ENCODE measurements at places on chromosomes 5 and 9.

GRCh38 chr5:141785711-141786110 is 92.5 kb downstream of the PCDH1 start:
- DNase-seq, result no peak

DNA sequence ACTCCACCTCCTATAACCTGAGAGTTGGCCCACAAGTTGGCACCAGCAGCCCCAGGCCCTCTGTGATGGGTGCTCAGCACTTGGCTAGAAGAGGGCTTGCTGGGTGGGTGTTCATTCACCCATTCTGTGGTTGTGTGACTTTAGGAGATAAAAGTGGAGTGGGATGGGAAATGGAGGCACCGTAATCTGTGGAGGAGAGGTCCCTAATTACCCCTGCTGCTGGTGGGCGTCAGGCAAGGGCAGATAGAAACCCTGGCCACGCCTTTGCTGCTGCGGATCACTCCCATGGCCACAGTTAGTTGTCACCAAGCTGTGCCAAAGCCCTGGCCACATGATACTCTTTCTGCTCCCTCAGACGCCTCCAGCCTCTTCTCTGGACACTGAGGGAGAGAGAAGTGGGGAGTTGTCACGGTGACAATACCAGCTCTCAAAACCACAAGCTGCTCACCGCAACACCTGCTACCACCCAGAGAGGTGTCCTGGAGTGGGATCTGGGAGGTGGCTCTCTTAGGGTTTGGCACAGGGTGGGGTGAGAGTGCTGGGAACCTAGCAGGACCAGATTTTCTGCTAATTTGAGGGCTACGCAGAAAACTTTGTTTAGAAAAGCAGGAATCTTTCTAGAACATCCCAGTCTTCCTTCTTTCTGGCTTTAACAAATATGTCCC is 12.0 kb upstream of the NEUROG1 start:
- no peak for DNase-seq

- no peak for DNase-seq
Measured at GRCh38 chr5:32508806-32509805, 64.6 kb upstream of the ZFR start.

DNA sequence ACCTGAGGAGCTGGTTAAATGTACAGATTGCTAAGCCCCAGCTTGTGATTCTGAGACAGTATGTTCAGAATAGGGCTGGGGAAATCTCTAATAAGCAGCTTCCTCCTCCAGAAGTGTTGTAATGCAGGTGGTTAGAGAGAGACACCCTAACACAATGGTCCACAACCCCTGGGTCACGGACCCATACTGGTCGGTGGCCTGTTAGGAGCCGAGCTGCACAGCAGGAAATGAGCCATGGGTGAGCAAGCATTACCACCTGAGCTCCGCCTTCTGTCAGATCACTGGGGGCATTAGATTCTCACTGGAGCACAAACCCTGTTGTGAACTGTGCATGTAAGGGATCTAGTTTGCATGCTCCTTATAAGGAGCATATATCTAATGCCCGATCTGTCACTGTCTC is 61.8 kb downstream of the SLC36A1 start:
- DNase-seq, result no peak

GRCh38 chr9:105168870-105169319 is 75.6 kb upstream of the SLC44A1 start:
- no peak for DNase-seq

DNA sequence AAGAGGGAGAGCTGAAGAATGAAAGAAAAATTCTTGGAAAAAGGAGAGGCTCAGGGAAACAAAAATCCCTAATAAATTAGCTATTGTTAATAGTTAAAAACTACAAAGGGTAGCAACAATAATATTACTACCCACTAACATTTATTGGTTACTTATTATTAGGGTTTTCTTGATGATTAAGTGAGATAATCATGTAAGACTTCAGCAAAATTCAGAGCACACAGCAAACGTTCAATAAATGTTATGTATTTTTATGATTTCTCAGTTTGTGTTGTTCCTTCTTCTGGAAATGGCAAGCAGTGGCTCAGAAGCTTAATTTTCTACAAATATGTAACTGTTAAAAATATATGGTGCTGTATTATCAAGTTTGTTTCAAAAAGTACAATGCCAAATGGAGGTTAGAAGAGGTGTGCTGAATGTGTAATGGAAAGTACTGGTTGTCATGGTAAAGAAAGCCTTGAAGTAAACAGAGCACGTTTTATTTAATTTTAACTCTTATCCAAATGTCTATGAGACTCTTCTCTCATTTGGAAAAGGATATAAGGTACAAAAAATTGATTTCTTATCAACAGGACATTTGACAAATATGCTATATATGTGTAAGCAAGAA is 226.0 kb upstream of the ATP10B start:
- DNase-seq, result no peak

DNA sequence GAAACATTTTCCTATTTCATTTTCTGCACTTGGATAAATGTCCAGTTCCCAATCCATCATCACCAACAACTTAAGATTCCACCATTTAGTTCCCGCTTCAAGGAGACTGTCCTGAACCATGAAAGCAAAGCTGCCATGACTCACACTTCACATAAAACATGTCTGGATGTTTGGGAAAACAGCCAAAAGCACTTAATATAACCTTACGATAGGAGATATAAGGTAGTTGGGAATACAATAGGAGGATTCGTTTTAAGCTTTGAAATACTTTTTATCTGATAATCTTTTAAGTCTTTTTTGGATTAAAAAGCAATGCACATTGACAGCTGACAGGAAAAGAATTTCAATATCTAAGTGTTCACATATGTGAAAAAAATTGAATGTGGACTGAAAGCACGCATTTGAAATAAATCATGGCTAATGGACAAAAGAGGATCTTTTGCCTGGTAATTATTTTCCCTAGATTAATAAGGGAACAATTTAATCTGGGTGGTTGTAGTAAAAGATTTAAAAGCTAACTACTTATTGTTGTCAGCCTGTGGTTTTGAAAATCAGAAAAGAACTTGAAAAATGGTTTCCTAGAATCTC is 17.3 kb upstream of the TGFBI start:
- DNase-seq, result no peak

DNA sequence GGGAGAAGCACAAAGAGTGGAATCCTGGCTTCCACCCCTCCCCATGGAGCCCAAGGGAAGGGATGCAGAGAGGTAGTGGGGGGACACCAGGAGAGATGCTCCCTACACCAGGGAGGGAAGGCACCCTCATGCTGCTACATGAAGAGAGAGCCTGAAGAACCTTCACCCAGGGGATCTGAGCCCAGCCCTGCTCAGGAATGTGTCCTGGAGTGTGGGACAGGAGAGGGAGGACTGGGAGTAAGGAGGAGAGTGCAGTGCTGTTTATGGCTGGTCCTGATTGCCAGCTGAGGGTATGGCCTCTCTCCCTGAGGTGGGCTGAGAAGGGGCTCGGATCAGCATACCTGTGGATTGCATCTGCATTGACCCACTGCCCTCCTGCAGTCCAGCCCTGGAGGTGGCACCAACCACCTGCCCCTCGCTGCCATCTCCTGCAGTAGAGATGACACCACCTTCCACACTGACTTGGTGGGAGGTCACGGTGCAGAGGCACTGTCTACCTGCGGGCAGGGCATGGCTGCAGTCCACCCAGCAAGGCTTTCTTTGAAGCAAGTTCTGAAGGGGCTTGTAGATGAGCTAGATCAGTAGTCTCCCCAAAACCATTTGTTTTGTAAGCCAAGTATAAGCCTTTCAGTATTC is 114.9 kb upstream of the SLC25A48 start:
- no peak for DNase-seq

DNA sequence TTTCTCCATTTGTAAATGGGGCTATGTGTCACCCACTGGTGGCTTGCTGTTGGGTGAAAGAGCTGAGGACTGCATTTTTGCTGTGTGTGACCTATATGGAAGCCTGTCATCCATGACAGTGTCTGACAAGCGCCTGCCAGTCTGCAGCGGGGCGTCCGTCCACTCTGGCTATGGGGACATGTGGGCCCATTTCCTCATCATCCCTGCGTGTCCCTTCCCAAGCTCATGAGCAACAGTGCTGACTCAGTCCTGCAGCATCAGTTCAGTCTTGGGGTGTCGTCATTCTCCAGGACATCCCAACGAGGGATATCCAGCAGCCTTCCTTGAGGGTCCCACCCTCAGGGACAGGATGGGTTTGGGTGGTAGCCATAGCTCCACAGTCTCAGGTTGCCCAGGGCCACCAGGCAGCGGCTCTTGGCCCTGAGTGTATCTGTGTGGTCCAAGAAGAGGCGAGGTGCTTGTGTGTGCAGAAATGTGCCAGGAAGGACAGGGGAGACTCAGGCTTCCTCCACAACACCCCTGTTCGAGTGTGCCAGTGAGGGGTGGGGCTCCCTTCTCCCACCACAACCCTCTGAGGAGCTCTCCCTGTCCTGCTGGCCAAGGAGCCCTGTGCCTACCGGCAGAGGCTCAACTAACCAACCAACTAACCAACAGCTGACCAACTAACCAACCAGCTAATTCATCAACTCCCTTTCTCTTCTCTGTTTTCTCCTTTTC is 2.1 kb downstream of the FGD3 start:
- DNase-seq, result no peak

DNA sequence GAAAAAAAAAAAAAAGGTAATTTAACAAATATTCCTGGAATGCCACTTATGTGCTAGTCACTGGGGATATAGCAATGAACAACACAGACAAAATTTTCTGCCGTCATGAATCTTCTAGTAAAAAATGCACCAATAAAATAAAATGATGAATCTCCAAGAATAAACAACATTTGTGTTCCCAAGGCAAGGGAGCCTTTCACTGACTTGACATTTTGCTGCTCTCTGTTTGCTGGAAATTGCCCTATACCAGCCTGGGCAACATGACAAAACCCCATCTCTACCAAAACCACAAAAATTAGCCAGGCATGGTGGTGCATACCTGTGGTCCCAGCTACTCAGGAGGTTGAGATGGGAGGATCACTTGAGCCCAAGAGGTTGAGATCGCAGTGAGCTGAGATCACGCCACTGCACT is 64.5 kb upstream of the ERBIN start:
- DNase-seq, result no peak

GRCh38 chr5:39755986-39756385 is 331.2 kb upstream of the DAB2 start:
- no peak for DNase-seq

- DNase-seq, result no peak
Measured at GRCh38 chr9:91231619-91232018, 130.1 kb downstream of the AUH start.

DNA sequence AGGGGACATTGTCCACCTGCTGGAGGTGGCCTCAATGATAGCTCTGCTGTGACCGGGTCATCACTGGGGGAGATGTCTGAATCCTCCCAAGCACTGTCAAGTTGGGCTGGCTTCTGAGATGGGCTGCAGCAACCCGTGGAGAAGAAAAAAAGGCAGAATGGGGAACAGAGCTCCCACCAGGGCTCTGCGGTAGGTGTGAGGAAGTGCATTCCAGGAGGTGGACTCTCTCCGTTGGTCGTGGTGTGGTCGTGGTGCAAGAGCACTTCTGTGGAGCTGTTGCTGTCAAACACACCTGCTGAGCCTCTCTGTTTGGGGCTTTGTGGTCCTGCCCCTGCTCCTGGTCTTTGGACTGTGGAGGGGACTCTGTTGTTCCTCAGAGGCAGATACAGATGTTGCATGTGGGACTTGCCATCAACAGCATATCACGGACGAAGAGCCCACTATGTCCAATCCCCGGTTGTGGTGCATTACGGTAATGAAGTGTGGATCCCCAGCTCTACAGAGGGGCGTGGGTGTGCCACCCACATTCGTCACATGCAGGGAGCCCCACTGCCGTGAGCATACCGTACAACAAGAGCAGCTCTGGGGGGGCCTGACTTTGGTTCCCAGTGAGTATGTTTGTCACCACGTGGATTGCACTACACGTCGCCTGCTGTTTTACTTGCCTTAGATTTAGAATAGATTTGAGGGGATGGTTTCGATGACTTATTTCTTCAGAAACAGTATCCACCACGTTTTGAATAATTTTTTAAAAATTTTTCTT is 36.0 kb upstream of the PITX1 start:
- no peak for DNase-seq

DNA sequence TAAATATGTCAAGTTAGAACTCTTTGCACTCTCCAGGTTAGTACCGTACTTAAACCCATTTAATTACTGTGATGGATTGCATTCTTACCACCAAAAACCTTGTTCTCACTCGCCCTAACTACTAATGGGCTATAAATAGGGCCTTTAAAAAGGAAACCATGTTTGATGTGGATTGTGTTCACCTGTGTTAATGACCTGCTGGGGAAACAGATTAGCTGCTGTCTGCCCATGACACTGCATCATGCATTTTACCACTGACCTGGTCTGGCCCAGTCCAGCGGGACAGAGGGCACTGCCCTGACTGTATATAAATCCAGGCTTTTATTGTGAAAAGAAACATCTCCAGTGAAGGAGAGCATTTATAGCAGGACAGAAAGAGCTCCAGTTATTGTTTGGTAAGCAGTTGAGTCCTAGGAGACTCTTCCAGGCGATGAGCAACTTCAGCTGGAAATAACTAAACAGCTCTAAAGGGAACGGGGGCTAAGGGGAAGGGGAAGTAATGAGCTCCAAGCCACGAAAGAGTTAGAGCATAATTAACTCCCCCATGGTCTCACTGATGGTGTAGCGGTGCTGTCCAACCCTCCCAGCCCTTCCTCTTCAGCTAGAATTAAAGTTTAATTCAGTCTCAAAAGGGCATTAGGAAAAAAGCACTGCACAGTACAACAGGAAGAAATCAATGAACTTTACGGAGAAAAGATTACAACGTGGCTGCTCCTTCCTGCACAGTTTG is 303.1 kb downstream of the ENC1 start:
- no peak for DNase-seq

DNA sequence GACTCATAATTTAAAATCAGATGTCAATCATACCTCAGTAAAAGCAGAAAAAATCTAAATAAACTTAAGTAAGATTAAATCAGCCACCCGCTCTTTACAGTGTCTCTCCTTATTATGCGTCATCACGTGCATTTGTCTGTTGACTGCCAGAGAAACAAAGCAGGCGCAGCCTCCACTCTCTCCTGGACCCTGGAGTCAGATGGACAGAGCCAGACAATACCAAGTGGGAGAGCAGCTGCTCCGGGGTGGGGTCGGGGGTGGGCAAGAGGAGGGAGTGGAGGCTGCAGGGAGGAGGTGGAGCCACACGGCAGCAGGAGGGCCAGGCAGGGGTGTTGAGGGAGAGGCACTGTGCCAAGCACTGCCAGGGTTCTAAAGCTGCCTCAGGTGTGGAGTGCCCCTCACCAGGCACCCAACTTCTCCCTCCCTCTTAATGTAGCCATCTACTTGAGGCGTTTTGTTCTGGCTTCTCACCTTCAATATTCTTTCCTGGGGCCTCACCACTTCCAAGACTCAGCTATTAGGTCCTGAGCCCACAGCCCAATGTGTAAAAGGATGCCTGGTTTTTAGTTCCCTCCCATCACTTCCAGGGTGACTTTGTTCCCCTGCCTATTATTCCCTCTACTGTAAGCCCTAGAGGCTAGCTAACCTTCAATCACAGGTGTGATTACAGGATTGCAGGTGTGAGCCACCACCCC is 96.3 kb downstream of the GLDC start:
- no peak for DNase-seq

GRCh38 chr9:126248680-126249079 is 77.9 kb upstream of the MVB12B start:
- DNase-seq, result no peak

DNA sequence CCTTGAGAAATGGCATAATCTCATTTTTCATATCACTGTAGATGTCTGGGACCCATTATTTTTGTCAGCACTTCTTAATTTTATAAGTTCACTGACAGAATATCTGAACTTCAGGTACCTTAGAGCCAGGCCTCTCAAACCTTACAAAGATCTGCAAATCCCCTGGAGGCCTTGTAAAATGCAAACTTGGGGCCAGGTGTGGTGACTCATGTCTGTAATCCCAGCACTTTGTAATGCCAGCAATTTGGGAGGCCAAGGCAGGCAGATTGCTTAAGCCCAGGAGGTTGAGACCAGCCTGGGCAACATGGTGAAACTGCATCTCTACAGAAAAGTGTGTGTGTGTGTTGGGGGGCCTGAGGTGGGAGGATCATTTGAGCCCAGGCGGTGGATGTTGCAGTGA is 30.8 kb downstream of the RASGRF2 start:
- DNase-seq, result no peak

Data from HEK293T (cell line).